Head of caudate nucleus (tissue), 42 donors: ENCODE measurements at places on chromosomes 3 and 15.

- peak; percentile 95 for DNase-seq
These were observed 194.6 kb upstream of the TPM1 start for GRCh38 chr15:62847900-62848489.

GRCh38 chr3:146485297-146485696 is 15.9 kb upstream of the PLSCR2 start:
- DNase-seq, result no peak

DNA sequence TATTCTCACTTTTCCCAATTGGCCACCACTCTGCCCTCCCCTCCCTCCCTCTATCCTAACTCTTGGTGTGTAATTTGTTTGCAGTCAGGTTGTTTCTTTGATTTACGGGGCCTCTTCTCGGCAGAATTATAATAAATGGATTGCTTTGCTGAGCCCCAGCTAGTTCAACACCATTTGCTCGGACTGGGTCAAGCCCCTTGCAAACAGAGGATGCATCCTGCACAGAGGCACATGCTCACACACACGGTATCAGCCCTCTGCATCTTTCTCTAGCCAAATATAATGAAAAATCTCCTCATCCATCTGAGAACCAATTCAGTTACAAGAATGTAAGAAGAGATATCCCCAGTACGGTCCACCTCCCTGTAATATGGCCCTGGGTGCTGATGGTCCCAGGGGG is 97.7 kb downstream of the EPHB1 start:
- DNase-seq, result peak; percentile 13

DNA sequence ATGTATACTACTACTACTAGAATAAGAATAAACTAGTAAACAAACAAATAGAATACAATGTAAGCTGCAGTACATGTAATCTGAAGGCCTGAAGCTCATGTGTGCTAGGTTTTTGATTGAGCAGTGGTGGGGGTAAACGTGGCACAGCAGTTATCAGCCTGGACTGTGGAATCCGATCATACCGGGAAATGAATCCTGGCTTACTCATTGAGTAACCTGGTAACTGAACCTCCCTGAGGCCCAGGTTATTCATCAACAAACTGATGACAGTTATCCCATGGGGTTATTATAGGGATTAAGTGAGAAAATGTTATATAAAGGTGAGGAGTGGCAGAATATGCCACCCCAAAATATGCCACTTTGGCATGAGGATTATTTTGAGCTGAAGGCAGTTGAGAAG is 339.1 kb downstream of the FHIT start:
- DNase-seq, result no peak

DNA sequence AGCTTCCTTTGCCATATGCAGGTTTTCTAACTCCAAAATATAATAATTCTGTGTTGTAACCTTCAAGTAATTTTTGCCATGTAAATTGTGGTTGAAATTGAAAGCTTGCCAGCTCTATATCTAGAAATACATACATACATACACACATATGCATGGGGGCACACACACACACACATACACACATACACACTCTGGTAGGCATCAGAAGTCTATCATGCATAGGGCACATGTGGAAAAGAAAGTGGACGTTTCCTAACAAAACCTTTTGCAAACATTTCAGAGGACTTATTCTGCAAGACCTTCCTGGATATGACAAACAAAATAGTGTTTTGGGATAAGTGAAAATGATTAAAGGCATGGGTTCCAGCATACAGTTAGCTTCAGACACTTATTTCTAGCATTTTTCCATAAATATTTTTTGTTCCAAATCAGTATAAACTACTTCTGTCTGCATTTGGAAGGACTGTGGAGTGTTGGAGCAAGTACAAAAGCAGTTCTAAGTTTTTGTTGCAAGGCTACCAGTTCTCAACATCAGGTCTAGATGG is 578.9 kb downstream of the RBMS3 start:
- no peak for DNase-seq

- no peak for DNase-seq
These were observed 17.4 kb downstream of the ZIC4 start for GRCh38 chr3:147388700-147389580.
